ENCODE measurements at places on chromosomes 1 and 21.

- no peak for DNase-seq
Observed at GRCh38 chr1:203870245-203870644, 8.8 kb downstream of the SNRPE start.

DNA sequence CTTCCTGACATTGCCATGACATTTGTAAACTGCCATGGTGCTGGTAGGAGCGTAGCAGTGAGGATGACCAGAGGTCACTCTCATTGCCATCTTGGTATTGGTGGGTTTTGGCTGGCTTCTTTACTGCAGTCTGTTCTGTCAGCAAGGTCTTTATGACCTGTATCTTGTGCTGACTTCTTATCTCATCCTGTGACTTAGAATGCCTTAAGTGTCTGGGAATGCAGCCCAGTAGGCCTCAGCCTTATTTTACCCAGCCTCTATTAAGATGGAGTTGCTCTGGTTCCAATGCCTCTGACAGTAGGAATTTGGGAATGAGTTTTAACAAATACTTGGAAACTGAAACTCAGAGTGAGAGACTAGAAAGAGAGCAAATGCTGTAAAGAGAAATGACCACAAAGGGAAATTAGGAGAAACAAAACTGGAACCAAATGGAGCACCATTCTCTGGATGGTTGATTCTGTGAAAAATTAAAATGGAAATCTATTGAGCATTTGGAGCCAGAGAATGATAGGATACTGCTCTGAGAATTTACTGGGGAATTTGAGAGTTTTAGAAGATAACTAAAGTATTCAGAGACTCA, 50.1 kb upstream of the RHOU start:
- no peak for DNase-seq

- DNase-seq: no peak
Observed at GRCh38 chr21:31909153-31910073, 36.6 kb downstream of the HUNK start.

- no peak for DNase-seq
Observed at GRCh38 chr1:228400237-228400651, 6.4 kb downstream of the TRIM11 start.

- DNase-seq: no peak
Observed at GRCh38 chr1:44924835-44925464, 61.4 kb downstream of the EIF2B3 start.

DNA sequence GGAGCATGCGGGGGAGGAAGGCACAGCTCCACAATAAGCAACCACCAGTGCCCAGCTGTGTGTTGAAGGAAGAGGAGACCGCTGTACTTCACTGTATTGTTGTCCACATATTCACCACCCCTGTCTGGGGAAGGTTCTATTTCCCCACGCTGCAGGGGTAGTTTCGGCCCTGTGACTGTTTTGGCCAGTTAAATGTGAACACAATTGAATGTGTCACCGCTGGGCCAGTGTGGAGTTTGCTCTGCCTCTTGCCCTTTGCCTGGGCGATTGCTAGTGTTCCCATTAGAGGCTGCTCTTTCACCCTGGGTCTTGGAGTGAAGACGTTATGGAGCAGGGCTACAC, 32.6 kb downstream of the UBE4B start:
- DNase-seq: no peak

DNA sequence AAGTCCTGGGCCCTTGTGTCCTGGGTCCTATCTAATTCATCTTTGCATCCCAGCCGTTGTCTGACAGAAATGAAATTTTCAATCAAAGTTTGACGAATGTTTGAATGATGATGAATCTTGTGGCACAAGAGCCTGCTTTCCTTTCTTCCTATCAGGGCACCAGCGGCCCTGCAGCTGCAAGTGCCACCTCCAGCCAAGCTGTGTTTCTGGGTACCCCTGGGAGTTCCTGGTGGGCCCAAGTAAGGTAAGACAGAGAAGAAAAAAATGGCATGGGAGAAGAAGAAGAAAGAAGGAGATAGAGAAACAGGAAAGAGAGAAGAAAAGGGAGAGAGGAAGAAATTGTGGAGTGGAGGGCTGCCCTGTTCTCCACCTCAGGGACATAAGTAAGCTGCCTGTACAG, 782.1 kb upstream of the TPTE start:
- DNase-seq: no peak

DNA sequence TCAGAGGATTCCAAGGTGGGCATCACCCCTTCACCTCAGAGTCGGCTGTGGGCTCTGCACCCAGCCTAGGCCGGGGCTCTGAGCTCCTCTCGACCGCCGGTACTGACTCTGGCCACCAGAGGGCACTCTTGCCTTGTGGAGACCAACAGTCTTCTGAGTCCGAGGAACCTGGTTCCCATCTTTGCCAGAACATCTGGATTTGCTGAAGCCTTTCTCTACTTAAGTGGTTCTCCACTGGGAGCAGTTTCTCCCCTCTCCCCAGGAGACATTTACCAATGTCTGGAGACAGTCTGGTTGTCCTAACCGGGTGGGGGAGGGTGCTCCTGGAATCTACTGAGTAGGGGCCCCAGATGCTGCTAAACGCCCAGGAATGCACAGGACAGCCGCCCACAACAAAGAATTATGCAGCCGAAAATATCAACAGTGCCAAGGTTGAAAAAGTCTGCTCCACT, 9.4 kb downstream of the ETV3L start:
- DNase-seq: peak; percentile 78

GRCh38 chr1:43321331-43321891, 16.2 kb upstream of the MPL start:
- no peak for DNase-seq

DNA sequence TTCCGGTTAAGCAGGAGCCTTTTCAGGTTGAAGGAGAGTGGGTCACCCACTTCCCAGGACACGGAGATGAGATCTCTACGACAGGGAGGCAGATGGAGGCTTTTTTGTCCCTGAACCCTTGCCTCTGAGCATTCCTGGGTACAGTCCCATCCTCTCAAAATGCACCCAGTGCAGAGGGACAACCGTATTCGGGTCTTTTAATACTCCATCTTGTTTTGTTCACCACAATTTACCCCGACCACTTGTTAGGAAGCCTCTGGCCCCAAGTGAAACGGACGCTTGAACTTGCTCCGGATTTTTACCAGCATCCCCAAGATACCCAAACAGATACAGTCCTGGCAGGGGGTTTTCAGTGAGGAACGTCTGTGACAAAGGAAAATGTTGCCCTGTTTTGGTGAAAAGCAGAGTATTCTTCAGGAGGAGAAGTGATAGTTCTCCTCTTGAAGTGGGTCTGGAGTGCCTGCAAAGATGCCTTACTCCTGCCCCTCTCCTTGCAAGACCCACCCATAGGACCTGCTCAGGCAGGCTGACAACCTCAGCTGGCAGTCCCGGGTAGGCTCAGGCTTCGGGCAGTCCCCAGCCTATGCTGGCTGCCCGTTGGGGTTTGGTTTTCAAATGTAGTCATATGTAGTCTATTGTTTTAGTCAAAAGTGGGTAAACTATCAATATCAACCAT, 669 bp upstream of the ARL8A start:
- DNase-seq: no peak

GRCh38 chr1:95183952-95184351, 50.1 kb upstream of the RWDD3 start:
- DNase-seq: no peak

GRCh38 chr1:246790364-246790763, 66.2 kb downstream of the SCCPDH start:
- no peak for DNase-seq

DNA sequence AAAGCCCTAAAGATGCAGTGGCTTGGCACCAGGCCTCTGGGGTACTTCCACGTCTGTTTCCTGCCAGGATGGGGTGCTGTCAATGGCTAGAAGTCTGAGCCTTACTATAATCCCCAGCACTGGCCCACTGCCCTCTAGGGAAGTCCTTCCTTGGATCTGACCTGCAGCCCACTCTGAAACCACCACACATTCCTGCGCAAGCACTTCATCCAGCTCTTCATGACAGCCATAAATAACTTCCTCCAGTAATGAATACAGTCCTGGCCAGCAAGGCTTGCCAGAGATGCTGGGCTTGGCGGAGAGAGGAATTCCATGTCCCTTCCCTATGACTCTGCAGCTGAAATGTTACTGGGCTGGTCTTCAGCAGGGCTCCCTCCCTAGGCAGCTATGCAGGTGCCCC, 32.6 kb downstream of the ALPL start:
- no peak for DNase-seq

- no peak for DNase-seq
Observed at GRCh38 chr1:54581621-54582035, 33.6 kb downstream of the ACOT11 start.

DNA sequence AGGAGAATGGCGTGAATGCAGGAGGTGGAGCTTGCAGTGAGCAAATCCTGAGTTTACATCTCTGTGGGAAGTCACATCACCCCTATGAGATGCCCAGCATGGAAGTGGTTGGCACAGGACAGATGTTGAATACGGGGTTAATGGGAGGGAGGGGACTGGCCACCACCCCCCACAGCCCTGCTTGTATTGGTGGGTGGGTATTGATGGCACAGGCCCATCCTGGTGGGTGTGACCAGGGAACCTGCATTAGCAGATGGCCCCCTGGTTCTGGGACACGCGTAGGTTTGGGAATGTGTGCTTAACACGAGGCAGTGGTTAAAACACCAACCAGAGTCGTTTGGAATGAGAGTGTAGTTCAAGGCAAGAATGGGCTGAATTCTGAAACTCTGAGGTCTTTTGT, 117.9 kb downstream of the PRDM2 start:
- no peak for DNase-seq

DNA sequence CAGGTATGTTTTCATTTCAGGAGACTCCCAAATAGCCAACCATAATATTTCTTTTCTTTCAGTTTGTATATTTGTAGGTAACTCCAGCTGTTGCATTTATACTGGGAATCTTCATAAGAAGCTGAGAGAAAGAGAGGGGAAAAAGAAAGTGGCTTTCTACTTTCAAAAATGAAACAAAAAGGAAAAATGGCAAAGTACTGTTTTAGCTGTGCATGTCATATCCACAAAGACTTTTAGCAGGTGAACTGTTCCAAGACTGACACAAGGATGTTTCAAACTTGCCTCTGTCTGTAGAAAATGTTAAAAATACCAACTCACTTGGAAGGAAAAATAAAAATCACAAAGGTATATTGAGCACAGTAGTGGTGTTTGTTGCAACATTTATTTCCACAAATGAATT, 41.9 kb upstream of the CACYBP start:
- DNase-seq: no peak

DNA sequence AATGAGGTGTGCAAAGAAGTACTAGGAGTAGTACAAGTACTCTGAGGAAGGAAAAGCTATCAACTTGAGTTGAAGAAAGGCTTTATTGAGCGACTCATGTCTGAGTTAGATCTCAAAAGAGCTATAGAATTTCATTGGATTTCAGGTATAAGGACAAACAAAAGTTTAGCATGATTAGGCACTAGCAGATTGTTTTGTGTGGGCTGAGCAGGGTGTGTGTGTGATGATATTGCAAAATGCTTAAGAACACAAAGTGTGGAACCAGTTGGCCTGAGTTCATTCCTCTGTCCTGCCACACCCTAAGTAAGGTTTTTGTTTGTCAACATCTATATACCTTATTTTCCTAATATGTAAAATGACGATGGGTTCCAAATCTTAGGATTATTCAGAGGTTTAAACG, 158.9 kb downstream of the KCNK2 start:
- DNase-seq: no peak

- no peak for DNase-seq
Observed at GRCh38 chr1:239840790-239841189, 250.9 kb upstream of the FMN2 start.

DNA sequence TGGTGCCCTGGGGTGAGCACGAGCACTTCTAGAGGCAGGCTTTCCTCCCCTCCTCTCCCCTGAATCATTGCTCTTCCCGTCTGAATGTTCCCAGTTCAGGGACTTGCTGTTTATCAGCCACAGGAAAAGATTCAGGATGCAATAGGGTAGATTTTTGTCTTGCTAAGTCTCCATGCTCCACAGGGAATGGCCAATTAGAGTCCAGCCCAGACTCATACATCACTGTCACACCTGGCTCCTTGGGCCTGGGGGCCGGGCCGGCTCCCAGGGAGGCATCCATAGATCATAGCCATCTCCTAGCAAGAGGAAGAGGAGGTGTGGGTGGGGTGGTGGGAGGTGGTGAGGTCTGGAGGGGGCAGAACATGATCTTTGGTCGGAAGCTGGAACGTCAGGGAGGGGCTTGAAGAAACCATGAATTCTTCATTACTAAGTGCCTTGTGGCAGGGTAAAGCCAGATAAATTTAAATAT, 83.4 kb downstream of the LRRN2 start:
- DNase-seq: no peak

- no peak for DNase-seq
Observed at GRCh38 chr1:74470936-74471335, 41.5 kb downstream of the LRRC53 start.

DNA sequence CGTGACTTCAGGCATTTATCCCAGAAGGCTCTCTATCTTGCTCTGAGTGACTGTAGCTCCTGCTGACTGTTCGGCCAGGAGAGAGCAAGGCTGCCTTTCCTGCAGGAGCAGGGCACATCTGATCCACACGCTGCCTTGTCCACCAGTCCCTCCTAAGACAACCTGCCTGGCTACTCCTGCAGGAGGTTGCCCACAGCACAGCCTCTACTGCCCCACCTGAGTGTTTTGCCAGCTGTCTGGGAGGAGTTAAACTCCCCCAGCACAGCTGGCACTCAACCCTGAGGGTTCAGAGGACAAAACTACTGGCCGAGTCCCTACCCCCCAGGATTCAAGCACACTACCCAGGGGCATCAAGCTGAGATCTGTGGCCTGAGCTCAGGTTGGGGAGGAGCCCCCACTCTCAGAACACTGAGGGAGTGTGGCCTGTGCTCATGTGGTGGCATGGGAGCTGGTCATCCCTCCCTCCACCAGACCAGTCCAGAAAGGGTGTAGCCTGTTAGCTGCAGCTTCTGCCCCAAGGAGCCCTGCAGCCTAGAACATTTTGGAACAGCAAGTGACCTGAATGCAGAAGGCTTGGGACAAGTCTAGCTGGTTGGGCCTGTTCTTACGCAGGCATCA, 237.3 kb downstream of the SLC44A5 start:
- no peak for DNase-seq

GRCh38 chr1:192003295-192004077, 154.8 kb upstream of the RGS18 start:
- DNase-seq: no peak

- no peak for DNase-seq
Observed at GRCh38 chr1:243447347-243447746, 191.5 kb downstream of the SDCCAG8 start.

GRCh38 chr21:43343992-43344886, 82.7 kb downstream of the SIK1 start:
- DNase-seq: no peak

DNA sequence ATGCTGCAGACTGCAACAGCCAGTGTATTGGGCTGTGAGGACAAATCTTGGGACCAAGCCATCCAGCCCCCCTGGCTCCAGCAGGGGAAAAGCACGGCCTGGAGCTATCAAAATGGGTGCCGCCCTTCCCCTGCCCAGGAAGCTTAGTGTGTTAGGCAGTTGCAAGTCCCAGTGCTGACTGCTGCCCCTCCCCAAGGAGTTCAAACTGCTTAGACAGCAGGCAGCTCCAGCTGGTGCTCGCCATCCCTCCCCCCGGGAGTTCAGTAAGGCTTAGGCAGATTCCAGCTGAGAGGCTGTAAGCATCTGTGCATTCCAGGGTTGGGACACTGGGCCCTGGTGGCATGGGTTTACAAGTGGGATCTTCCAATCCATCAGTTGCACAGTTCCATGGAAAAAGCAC, 579.6 kb upstream of the NR5A2 start:
- DNase-seq: no peak

- DNase-seq: no peak
Observed at GRCh38 chr1:117632269-117633067, 26.6 kb downstream of the TENT5C start.

Data from stimulated activated CD4-positive, alpha-beta T cell treated with anti-CD3 and anti-CD28 coated beads, Interleukin-2, amount 100 ng/mL, for 4 hours (primary cell).